ENCODE measurements at places on chromosomes 3 and 15. TPM values are rescaled to one million over a fixed set of nuclear protein-coding genes. Genes with fewer than 3 reads are reported as not detected.

GRCh38 chr3:185087419-185087818 lies 65.4 kb downstream of the C3orf70 start:
- no peak for DNase-seq

DNA sequence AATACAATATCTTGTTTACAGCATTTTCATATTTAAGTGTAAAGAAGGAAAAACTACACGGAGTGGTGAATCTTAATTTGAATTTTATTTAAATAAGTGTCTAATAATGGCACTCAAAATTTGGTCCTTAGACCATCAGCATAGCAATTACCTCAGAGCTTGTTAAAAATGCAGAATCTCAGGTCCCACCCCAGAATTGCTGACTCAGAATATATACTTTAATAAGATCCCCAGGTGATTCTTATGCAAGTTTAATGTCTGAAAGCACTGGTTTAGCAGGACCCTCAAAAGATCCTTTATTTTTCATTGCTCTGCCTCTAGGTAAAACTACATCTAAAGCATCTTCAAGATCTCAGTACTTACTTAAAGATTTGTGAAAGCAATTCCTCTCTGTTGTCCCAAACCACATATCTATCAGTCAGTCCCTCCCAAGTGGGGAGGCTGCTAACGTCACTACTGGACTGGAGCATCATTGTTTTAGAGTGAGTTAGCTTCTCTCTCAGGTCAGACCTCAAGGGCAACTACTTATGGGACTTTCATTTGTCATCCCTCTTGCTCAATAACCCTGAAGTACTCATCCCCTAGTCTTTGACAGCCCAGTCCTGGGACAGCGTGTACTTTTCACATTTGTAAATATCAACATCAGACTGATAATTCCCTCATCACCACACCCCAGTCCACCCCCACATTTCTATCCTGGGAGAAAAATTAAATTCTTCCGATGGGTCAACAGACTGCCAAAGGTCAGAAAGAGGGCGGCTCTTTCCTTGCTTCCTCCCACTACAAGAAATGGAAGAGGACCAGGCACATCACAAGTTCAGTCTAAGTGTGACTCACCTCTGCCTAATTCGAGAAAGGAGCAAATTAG lies 76.7 kb downstream of the CBLB start:
- no peak for DNase-seq

GRCh38 chr3:64837126-64837738 lies 149.4 kb upstream of the ADAMTS9 start:
- no peak for DNase-seq

Gene RBP2
- not detected for total RNA-seq

Gene NR2F2
- not detected for total RNA-seq

Gene GOLGA8S
- not detected for total RNA-seq

Measured in CD4-positive, CD25-positive, alpha-beta regulatory T cell (primary cell).